Activated CD8-positive, alpha-beta memory T cell treated with anti-CD3 and anti-CD28 coated beads, Interleukin-2, amount 10 ng/mL, durations not matched to agents 7 days and 5 days (primary cell): ENCODE measurements at places on chromosomes 1 and 21. TPM values are rescaled to one million over a fixed set of nuclear protein-coding genes. Genes with fewer than 3 reads are reported as not detected.

- H3K27ac ChIP-seq = no peak overlapping the region
- no peak for DNase-seq
- no peaks in the 10 kb centered on the region for H3K4me1 ChIP-seq
Observed at GRCh38 chr1:116448785-116449385, 75.8 kb downstream of the ATP1A1 start.

NGF gene
- not detected for total RNA-seq

DNA sequence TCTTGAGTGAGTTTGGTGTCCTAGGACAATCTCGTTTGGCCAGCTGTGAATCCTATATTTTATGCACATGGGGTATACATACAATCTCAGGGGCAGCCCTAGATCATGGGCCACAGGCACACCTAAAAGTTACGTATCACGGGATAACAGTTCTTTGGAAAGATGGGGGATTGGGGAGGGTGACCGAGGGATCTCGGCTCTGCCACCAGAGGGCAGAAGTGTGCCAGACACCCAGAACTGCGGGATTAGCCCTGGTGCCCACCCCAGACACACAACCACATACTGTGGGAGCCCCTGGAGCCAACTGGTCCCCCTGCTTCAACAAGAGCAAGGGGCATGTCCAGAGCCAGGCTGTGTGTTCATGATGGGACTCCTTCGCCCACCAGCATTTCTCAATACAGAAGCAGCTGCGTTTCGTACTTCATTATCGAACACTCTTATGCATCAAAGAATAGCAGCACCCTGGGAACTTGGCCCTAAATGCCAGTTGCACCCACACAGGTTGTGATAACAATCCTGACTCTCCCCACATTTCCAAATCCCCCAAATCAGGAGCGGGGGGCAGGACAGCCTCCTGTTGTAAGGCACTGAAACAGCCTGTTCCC, 37.4 kb downstream of the TMCO4 start:
- H3K27me3 ChIP-seq = no peaks in the 10 kb centered on the region
- H3K4me1 ChIP-seq = peaks cover 5% of the 10 kb centered on the region
- peak; percentile 43 for DNase-seq
- H3K4me3 ChIP-seq = no peak overlapping the region

GRCh38 chr1:77434967-77435366, 153.1 kb downstream of the AK5 start:
- no peak for DNase-seq
- H3K36me3 ChIP-seq = peaks cover 4% of the 10 kb centered on the region
- H3K27ac ChIP-seq = no peak overlapping the region
- H3K4me3 ChIP-seq = no peak overlapping the region
- no peaks in the 10 kb centered on the region for H3K27me3 ChIP-seq
- peaks cover 8% of the 10 kb centered on the region for H3K4me1 ChIP-seq

WNT2B gene
- total RNA-seq = 0.07 TPM

KLHDC9 gene
- 0.52 TPM for total RNA-seq

NRAS gene
- 58.7 TPM for total RNA-seq

DNA sequence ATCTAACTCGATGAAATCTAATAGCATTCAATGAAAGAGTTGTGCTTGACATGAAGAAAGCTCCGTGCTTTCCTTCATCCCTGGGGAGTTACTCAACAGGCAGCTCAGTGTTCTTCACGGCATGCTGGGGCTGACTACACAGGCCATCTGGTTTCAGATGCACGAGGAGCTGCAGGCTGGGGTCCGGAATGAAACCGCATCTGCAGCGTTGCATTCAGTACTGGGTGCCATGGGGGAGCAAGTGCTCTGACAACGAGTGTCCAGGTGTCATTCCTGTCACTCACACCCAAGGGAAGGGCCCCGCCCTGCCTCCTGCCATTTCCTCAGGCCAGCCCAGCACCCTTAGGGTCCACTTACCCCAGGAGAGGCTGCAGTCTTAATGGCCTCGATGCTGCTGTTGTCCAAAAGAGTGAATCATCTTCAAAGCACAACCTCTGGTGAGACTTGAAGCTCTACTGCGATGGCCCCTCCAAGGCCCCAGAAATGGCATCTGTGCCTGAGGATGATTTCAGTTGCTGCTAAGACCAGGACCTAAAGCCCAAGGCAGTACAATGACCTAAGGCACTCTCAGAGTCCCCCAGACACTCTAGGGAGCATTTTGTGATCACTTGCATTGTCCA, 61.4 kb downstream of the STUM start:
- no peak for DNase-seq
- H3K4me3 ChIP-seq = no peak overlapping the region
- no peaks in the 10 kb centered on the region for H3K36me3 ChIP-seq
- no peak overlapping the region for H3K27ac ChIP-seq
- H3K27me3 ChIP-seq = peaks cover 3% of the 10 kb centered on the region

- no peak for DNase-seq
- H3K4me1 ChIP-seq = no peaks in the 10 kb centered on the region
- no peaks in the 10 kb centered on the region for H3K36me3 ChIP-seq
- no peaks in the 10 kb centered on the region for H3K27me3 ChIP-seq
- no peak overlapping the region for H3K27ac ChIP-seq
Observed at GRCh38 chr1:82195245-82195644, 394.5 kb downstream of the ADGRL2 start.

DNA sequence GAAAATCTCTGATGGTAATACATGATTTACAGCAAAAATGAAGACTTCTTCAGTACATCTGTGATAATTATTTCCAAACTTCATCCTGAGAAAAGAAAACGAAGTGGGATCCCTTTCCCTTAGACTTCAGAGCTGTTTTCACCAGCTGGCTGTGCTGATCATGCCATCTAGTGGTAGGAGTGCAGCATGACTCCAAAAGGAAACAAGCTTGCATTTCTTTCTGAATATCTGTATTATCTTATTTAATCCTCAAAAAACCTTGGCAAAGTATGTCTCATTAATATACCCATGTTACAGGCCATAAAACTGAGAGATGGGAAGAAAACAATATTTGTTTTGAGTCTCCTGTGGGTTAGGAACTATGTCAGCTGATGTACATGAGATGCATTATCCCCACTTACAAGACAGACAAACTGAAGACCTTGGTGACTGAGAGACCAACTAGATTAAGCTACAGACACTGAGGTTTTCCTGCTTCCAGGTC, 9.8 kb upstream of the GJA8 start:
- peaks cover 10% of the 10 kb centered on the region for H3K27me3 ChIP-seq
- H3K36me3 ChIP-seq = no peaks in the 10 kb centered on the region
- no peak overlapping the region for H3K4me3 ChIP-seq
- no peaks in the 10 kb centered on the region for H3K4me1 ChIP-seq
- no peak overlapping the region for H3K27ac ChIP-seq

ACKR1 gene
- not detected for total RNA-seq

LCE1C gene
- not detected for total RNA-seq

DNA sequence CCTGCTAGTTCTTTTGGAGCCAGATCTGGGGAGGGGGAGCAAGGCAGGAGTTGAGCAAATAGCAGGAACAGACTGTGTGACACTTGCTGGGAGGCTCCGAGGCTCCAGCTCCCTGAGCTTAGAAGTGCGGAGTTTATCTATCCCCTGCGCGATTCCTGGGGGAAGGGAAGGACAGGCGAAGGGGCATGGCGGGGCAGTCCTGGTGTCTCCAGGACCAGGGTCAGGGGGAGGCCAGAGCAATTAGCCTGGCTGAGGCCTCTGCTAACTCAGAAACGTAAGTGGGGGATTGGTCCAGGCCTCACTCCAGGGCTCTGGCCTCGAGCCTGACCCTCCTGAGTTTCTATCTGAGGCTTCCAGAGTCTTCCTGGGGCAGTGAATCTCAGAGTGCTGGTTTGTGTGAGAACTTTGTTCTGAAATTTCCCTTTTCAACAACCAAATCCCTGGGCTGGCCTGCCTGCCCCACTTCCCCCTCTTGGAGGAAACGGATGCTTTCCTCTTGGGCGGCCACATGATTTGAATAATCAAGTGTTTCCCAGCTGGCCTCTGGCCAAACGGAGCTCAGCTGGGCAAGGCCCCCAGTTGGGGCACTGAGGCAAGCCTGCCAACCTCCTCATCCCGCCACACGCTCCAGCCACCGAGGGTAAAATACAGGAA, 15.6 kb downstream of the ALPL start:
- H3K4me3 ChIP-seq = no peak overlapping the region
- H3K27me3 ChIP-seq = peaks cover 5% of the 10 kb centered on the region
- H3K4me1 ChIP-seq = no peaks in the 10 kb centered on the region
- H3K27ac ChIP-seq = no peak overlapping the region
- DNase-seq = no peak

- no peak overlapping the region for H3K4me3 ChIP-seq
- peaks cover 9% of the 10 kb centered on the region for H3K4me1 ChIP-seq
- no peaks in the 10 kb centered on the region for H3K36me3 ChIP-seq
- DNase-seq = no peak
Observed at GRCh38 chr1:24357038-24357437, 37.9 kb downstream of the GRHL3 start.

DNA sequence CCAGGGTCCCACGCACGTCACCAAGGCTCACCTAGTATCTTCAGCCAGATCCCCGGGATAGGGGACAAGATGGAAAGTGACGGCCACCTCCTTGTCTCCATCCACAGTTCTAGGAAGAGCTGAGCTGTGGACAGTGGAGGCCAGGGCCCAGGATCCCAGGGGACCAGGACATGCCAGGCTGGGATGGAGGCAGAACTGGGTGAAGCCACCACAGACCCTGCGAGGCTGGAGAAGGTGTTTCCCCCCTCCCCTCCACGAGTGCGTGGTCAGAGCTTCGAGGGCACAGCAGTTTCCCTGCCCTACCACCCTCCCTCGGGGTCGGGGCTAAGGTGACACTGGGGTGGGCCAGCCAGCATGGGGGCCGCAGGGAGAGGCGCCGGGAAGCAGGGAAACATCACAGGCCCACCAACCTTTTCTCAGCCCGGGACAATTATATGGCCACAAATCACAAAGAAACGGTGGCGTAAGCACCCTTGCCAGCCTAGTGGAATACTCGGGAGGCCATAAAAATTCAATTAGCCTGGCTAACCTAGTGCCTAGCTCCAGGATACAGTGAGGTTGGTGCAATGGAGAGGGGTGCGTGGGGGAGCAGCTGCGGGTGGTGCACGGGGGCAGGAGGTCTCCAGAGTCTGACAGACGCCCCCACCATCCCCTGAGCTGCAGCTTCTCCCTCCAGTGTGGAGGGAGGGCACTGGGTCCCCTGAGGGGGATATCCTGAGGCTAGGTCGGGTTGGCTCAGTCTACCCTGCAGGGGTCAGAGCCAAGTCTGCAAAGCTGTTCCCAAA, 13.4 kb downstream of the DRAXIN start:
- H3K4me1 ChIP-seq = no peaks in the 10 kb centered on the region
- no peak overlapping the region for H3K27ac ChIP-seq
- no peak for DNase-seq

KIF21B gene
- 155 TPM for total RNA-seq

DNA sequence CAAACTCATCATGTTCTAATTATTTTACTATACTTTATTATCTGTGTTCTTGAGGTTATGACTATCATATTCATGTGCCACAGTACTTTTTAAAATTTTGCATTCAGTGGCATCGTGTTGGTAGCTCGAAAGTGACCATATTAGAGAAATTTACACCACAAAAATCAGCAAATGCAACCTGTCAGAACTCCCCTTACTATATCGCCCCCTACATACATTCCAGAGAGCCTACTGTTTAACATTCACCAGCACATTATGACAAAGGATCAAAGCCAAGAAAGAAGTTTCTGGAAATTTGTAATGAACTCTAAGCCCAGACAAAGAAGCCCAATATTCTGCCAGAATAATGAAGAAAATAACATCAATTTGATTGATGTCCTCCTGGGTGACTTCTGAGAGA, 909.3 kb downstream of the LTN1 start:
- H3K27ac ChIP-seq = no peak overlapping the region
- no peak overlapping the region for H3K4me3 ChIP-seq
- H3K36me3 ChIP-seq = no peaks in the 10 kb centered on the region
- no peaks in the 10 kb centered on the region for H3K4me1 ChIP-seq

DNA sequence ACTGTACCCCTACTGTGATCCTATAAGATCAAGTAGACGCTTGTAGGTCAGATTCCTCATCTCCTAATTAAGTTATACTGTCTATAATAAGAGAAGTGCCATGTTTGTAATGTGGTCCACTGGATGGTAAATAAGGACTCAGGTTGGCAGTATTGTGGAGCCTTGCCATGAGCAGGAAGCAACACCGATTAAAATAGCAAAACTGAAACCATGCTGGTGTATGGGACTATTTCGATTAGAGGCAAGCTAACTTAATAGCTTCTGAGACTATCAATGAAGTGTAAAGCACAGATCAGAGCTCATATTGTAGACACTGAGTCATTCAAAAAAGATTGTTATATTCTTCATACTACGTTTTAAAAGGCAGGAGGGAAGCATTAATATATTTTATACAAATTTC, 348.8 kb downstream of the HHAT start:
- H3K4me1 ChIP-seq = peaks cover 3% of the 10 kb centered on the region
- DNase-seq = no peak
- H3K27ac ChIP-seq = no peak overlapping the region
- H3K4me3 ChIP-seq = no peak overlapping the region
- no peaks in the 10 kb centered on the region for H3K27me3 ChIP-seq

CLDN14 gene
- total RNA-seq = not detected

DNA sequence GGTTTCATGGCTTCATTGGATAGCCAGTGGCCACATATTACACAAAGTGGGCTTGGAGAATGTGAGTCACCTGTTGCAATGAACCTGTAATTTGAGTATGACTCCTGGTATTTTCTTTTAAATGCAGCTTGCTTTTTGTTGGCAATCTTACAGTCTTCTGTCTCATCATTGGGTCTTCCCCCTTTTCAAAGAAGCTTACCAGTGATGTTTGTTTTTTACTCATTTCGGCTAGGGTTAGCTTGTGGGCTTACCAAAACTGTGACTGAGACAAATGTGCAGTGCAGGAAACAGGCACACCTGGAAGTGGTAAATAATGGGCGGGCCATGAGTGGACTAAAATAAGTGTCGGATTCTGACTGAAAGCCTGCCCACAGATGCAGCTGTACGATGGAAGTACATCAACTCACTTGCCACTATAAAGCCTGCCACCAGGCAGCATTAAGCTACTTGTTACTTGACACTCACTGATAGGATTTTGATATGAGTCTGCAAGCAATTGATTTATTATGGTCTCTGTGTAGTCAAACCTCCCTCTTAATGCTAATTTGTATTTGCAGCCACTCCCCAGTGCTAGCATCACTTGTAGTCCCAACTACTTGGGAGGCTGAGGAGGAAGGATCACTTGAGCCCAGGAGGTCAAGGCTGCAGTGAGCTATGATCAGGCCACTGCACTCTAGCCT, 4.2 kb downstream of the HHAT start:
- no peaks in the 10 kb centered on the region for H3K36me3 ChIP-seq
- peak; percentile 92 for DNase-seq
- peaks cover 50% of the 10 kb centered on the region for H3K27me3 ChIP-seq
- H3K4me3 ChIP-seq = peak overlapping the region; percentile 45
- H3K4me1 ChIP-seq = peaks cover 39% of the 10 kb centered on the region

UBL4B gene
- not detected for total RNA-seq

GRCh38 chr21:43194303-43195120, 25.7 kb downstream of the CRYAA start:
- H3K27ac ChIP-seq = no peak overlapping the region
- H3K4me3 ChIP-seq = no peak overlapping the region
- DNase-seq = no peak
- H3K4me1 ChIP-seq = peaks cover 21% of the 10 kb centered on the region

GRCh38 chr1:168664069-168664834, 64.8 kb downstream of the DPT start:
- H3K36me3 ChIP-seq = peaks cover under 1% of the 10 kb centered on the region
- no peaks in the 10 kb centered on the region for H3K27me3 ChIP-seq
- H3K4me3 ChIP-seq = no peak overlapping the region
- H3K4me1 ChIP-seq = no peaks in the 10 kb centered on the region

TBX15 gene
- total RNA-seq = not detected
